ENCODE measurements at places on chromosomes 13 and 19. TPM values are rescaled to one million over a fixed set of nuclear protein-coding genes. Genes with fewer than 3 reads are reported as not detected.

The UNC13A gene
- total RNA-seq: 1.1 TPM

The ERCC1 gene
- total RNA-seq: 178 TPM

The ZNF439 gene
- not detected for total RNA-seq

The PRTN3 gene
- 0.24 TPM for total RNA-seq

The SBSN gene
- 3.9 TPM for total RNA-seq

The MYO1F gene
- total RNA-seq: 0.39 TPM

The PLVAP gene
- not detected for total RNA-seq

The CGB7 gene
- 0.52 TPM for total RNA-seq

The PIH1D1 gene
- total RNA-seq: 86.8 TPM

All from A549 treated with dexamethasone at 1 μM for 4 hours (cell line).